ENCODE measurements at places on chromosomes 16 and 17.

DNA sequence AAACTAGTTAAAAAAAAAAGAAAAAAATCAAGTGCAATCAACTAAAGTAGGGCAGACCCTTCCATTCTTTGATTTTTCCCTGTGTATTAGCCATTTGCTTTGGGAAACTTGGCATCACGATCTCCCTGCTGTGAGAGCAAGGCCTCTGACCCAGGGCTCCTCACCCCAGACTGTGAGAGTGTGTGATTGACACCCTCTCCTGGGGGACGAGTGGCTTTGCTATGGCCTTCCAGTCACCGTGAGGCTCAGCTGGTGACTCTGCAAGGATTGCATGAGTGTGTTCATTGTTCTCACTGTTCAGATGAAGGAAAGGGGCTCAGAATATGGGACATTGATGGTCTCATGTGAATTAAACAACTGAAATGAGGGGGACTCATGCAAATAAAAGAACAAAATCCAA is 69.0 kb upstream of the BCAR1 start:
- no peak for DNase-seq

GRCh38 chr17:75144816-75145512 is 9.3 kb downstream of the JPT1 start:
- DNase-seq: no peak

GRCh38 chr17:75725504-75725903 is 4.2 kb downstream of the ITGB4 start:
- DNase-seq: no peak

DNA sequence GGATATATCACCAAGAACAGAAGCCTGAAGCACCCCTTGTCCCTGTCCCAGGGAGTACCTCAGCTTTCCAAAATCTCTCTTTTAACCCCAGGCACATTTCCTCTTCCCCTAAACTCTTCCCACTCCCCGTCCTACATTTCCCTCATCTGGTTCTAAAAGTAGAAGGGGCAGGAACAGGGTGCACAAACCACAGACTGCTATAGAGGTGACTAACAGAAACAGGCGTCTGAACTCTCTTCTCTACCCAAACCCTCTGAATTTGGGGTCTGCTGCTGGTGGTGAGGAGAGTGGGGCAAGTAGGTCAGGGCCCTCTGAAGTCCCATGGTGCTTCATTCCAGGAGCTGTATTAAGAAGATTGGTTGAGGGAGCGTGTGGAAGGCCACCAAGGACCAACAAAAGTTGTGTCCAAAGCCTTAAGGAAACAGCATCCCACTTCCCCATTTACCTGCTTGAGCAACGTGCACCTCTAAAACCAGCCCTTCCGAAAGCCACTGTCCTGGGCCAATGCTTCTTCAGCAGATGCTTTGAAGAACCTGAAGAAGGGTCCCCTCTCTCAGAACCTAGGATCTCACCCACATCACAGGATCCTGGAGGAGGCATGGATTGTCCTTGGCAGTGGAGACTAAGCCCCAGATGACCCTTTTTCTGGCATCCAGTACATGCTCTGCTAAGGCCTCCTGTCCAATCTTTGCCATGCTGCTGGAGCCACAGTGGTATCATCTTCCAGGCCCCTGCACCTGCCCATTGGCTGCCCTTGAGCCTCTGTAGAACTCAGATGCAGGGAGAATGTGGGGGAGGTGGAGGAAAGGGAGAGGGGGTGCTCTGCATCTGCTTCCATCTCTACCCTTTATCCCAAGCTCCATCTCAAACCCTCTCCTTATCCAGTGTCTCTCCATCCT is 5.7 kb upstream of the NR1D1 start:
- DNase-seq: no peak

DNA sequence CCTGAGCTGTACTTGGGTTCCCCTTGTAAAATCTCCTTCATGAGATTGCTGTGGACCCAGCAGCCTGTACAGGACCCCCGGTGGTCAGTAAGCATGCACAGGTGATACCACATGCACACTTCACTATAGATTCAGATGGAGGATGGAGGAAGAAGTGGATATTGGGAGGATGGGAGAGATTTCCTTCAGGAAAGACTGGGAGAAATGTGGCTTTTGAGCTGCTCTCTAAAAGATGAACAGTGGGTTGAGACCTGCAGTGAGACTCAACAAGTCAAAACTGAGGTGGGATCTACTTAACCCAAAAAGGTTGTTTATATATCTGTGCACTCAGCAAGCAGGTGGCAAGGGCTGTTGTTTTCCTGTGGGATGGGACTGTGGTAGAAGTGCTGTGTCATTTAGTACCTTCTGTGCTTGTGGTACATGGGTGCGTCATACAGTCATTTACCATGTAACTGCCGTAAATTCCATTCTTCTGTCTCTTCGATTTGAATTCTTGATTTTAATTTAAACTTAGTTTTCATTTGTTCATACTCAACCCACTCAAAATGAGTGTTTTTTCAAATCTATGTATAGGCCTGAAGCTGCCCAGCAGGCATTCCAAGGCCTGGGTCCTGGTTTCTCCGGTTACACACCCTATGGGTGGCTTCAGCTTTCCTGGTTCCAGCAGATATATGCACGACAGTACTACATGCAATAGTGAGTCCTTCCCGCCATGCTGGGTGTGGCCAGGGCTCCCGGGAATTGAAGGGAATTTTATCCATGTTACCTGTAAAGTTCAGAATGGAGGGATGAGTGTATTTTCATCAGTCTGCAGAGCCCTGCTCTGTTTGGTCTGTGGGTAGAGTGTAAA is 6.9 kb downstream of the HERPUD1 start:
- no peak for DNase-seq

DNA sequence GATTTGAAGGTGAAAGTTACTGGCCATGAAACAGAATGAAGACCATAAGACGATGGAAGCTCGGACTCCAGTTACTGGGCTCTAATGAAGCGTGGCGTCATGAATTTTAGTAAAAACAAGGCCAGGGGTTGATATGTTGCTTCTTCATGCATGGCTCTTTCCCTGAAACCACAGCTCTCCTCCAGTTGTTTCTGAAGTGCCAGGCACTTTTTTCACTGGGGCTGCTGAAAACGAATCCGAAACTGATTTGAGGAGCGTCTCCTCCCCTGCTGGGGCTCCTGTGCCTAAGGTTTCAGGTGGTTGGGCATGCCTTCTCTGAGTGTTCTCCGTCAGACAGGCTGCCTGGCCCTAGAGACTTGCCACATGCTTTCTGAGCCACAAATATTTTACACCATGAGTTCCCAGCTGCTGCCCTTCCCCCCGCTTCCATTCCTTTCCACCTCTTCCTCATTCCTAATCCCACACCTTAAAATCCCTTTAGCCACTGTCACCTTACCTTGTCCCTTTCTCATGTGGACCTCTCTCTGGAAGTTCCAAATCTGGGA is 3.7 kb upstream of the MYL4 start:
- no peak for DNase-seq

GRCh38 chr17:38881600-38882191 is 11.8 kb downstream of the LASP1 start:
- DNase-seq: no peak

- DNase-seq: no peak
Measured at GRCh38 chr17:11296994-11297393, 56.0 kb downstream of the SHISA6 start.

- no peak for DNase-seq
Measured at GRCh38 chr16:75058806-75059205, 57.8 kb downstream of the LDHD start.

GRCh38 chr16:81734632-81735434 is 44.3 kb upstream of the PLCG2 start:
- DNase-seq: no peak

DNA sequence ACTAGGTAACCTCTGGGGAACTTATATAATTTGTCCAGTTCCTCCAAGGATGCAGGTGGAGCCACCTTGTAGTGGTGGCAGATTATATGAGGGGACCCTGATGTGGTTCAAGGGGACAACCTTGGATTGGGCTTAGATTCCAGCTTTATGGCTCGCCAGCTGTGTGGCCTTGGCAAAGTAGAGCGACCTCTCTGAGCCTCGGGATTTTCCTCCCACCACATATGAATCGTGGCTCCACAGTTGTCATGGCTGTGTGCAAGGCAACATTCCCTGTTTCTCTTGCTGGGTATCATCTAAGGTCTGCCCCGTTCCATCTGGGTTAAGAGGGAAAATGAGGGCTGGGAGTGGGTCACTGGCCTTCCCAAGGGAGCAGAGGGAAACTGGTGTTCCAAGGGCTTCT is 104.6 kb downstream of the RAB11FIP4 start:
- DNase-seq: no peak

GRCh38 chr17:66383333-66383732 is 80.9 kb downstream of the PRKCA start:
- DNase-seq: no peak

- no peak for DNase-seq
Measured at GRCh38 chr17:58920773-58921172, 165.1 kb downstream of the PPM1E start.

GRCh38 chr17:43151880-43152456 is 19.0 kb upstream of the NBR1 start:
- no peak for DNase-seq

DNA sequence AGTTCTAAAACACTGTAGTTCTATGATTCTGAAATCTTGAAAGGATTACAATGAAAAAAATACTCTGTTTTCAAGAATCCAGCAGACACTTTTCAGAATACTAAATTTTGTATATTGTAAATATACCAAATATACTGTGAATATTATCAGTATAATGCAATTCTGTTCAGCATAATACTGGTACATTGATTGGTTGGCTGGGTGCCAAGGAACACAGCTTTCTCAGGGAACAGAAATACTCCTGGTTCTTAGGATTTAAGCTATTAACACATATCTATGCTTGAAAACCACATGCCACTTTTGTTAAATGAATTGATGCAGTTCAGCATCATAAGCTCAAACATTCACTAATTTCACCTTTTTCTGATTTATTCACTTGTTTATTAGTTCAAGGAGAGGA is 2.5 kb upstream of the GINS3 start:
- no peak for DNase-seq

- no peak for DNase-seq
Measured at GRCh38 chr17:82274134-82275020, 877 bp upstream of the CSNK1D start.

DNA sequence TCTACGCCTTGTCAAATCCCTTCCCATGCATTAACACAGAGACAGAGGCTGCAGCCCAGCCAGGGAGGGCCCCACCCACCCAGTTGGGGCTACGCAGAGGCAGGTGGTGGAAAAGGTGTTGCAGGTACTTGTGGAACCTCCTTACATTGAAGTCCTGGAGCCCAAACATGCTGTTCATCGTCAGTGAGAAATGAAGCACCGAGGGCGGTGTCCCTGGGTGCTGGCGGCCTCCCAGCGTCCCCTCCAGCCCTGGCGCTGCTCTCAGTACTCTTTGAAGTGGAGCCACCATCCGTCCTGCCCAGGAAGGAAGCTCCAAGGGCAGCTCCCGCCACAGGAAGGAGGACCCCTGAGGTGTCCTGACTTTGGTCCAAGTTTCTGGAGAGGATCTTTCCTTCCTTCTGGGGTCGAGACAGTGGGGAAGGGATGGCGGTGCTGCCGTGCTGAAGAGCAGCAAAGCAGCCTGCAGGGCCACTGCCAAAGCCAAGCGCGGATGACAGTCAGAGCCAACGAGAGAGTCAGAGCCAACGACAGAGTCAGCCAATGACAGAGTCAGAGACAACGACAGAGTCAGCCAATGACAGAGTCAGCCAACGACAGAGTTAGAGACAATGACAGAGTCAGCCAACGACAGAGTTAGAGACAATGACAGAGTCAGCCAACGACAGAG is 23.4 kb downstream of the LMF1 start:
- DNase-seq: no peak

DNA sequence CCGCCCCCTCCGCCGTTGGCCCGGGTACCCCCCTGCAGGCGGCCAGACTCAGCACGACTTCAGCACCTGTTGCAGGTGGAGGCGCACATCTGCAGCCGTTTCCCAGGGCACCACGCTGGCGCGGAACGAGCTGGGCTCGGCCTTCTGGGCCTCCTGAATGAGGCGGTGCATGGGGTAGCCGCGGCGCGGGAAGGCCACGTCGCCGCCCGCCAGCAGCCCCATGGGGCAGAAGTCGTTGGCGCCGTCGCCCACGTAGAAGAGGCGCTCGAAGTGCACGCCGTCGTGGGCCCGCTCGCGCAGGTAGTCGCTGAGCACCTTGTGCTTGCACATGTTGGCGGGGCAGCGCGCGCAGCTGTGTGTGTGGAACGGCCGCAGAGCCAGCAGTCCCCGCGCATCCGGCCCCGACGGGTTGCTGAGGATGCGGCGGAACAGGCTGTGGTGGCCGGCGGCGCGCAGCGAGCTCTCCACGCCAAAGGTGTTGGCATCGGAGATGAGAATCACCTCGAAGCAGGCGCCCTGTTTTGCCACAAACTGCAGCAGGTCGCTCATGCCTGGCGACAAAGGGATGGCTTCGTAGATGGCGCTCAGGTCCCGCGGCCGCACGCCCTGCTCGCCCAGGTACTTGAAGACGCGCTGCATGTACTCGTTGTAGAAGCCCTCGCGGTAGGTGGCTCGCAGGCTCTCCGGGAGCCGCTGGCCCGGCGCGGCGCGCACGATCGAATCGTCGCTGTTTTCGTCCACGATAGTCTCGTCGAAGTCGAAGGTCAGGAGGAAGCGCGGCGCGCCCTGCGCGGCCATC is 6.2 kb downstream of the PHOSPHO1 start:
- DNase-seq: no peak

GRCh38 chr16:15973421-15973820 is 24.0 kb downstream of the ABCC1 start:
- no peak for DNase-seq

DNA sequence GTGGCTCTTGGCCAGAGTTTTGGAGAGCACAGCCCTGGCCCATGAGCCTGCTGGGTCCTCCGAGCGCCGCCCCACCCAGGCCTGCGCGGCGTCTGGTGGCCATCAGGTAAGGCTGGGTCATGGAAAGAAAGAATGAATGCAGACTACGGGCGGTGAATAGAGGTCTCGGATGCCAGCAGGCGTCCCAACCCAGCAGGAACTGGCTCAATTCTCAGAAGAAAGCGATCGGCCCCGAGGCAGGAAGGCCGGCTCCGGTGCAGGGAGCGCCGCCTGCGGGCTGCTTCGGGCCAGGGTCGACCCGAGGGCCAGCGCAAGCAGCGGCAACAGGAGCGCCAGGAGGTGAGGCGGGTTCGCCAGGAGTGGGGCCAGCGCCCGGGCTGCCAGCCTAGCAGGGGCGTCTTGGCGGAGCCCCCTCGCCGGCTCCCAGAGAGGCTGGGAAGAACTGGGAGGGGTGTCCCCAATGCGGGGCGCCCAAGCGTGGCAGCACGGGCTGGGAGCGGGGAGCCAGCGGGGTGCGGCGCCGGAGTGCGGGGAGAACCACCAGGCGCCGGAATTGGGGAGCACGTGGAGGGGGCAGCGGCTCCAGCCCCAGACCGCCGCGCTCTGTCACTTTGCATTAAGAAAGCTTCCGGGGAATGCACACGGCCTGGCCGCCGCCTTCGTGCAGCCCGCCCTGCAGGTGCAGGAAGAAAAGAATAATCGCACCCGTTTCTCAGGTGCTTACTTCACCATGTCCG is 7.1 kb upstream of the TMC5 start:
- DNase-seq: no peak

- DNase-seq: no peak
Measured at GRCh38 chr17:62876673-62877405, 68.7 kb upstream of the MARCHF10 start.

DNA sequence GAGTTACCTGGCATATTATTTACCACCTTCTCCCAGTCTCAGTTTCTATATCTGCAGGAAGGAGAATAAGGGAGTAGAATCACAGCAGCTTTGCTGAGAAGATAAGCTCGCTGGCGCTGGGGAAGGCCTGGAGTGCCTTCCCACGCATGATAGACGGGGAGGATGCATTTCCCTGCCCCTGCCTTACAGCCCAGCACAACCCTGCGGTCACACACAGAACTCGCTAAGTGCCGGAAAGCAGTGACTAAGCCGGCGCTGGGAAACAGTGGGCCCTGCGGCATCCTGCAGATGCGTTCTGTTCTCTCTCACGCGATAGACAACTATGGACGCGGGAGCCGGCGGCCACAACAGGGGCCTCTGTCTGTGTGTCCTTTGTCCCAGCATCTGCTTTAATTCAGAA is 4.8 kb downstream of the CA5A start:
- no peak for DNase-seq
